ENCODE measurements at places on chromosomes 1 and 21. TPM values are rescaled to one million over a fixed set of nuclear protein-coding genes. Genes with fewer than 3 reads are reported as not detected.

RBP7 gene
- not detected for total RNA-seq

SPATA46 gene
- not detected for total RNA-seq

BEST4 gene
- 2.6 TPM for total RNA-seq

GNG12 gene
- total RNA-seq = 0.32 TPM

CENPF gene
- total RNA-seq = 96.3 TPM

KPRP gene
- not detected for total RNA-seq

NUF2 gene
- 59.6 TPM for total RNA-seq

SHE gene
- total RNA-seq = 0.19 TPM

DNA sequence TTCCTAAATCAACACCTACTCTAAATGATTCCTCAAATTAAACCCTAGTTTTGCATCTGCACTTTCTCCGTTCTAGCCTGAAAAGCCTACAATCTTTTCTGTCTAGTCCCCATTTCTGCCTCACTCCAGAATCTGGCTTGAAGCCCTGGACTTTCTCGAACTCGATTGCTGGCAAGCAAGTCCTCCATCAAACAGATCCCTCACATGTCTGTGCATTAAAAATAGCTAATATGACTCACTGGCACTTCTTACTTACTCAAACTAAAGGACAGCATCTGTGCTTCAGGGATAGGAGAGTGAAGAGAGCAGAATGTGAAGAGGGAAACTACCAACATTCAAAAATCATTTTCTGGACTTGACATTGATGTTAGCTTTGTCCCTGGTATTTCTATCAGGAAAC lies 51.8 kb upstream of the CXADR start:
- DNase-seq = no peak

GRCh38 chr1:108732398-108732797 lies 14.1 kb upstream of the STXBP3 start:
- DNase-seq = no peak

DNA sequence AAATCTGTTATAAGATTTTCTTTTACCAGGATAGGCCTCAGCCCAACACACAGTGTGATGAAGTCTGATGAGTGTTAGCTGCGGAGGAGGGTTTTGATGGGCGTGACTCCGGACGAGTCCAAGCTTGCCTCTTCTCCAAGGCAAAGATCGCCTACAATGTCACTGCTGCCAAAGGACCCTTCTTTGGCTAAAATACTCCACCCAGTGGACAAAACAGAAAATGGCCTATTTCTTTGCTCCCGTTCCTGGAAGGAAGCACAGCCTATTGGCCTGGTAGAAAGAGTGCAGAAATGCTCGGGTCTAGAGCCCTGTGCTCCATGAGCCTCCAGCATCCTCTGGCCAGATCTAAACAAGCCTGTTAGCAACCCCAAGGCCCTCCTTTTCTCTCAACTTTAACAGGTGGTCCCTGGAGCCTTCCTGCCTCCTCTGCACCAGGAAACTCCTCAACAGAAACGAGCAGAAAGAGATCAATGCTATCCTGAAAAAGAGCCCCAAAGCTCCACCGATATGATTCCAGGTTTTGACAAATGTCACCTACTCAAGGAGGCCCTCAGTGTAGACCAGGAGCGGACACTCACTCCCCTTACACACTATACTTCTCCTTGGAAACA lies 3.4 kb upstream of the CASQ2 start:
- DNase-seq = peak; percentile 35

DNA sequence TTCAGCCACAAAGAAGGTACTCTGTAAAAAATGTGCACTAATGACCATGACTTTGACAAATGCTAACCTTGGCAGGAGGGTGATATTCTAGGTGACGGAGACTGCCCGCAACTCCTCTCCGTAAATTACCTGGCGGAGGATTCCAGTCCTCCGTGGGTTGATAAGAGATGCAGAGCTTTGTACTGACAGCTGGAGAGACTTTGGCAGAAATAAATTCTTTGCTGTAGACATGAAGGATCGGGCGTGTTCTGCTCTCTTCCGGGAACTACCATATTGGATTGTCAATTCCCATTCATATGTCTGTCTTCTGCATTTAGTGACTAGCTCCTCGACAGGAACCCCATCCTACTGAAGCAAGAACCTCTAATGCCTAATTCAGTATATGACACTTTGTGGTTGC lies 158.3 kb upstream of the KAZN start:
- DNase-seq = no peak

GRCh38 chr1:113674591-113674990 lies 84.7 kb downstream of the PHTF1 start:
- no peak for DNase-seq

DNA sequence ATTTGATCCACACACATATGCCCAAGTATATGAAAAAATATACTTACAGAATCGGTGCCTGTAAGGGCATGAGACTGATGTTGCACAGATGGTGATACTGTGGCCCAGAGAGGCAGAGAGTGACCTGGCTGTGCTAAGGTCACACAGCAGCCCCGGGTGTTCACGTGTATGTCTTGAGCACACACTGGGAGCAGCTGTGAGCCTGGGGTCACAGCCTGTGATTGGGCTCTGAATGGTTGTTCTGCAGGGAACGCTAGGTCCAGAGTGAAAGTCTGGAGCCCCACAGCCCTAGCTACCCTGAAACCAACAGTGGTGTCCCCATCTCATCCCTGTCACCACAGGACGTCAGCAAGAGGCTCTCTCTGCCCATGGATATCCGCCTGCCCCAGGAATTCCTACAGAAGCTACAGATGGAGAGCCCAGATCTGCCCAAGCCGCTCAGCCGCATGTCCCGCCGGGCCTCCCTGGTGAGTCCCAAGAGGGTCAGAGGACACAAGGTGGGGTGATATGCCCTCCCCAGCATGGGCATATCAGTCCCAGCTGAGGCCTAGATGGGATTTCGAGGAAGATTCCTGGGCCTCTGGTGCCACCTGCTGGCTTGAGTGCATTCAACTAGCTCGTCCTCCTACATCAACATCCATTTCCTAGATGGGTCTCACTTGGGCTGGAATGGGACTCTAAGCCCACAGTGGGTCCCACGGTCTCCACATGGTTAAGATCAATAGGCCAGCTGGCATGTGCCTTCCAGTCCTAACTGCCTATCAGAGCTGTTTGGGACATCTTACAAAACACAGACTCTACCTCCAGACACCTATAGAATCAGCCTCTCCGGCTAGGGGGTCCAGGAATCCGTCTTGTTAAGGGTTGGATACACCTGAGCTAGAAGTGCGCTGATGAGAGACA lies 19.7 kb downstream of the CDK18 start:
- DNase-seq = peak; percentile 74

GRCh38 chr1:230122366-230123279 lies 55.6 kb downstream of the GALNT2 start:
- DNase-seq = no peak

DNA sequence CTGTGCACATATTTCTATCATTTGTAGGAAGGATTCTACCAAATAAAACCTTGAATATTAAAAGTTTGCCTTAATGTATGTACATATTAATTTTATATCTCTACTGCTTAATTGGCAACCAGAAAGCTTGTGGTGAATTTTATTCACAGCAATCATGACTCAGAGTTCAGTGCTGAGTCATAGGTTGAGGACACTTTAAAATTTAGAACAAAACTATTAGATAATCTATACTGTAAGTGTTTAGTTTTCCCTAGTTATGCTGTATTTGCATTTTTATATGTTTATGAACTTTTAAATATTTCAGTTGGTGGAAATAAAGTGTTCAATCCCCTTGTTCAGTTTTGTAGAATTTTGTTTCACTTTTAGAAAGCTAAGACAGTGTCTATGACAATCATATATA lies 841.5 kb downstream of the KCNT2 start:
- DNase-seq = no peak

GRCh38 chr1:213884942-213885341 lies 102.8 kb upstream of the PROX1 start:
- DNase-seq = no peak

- DNase-seq = no peak
These were observed 291.1 kb upstream of the ADGRL2 start for GRCh38 chr1:81509594-81509993.

GRCh38 chr1:51093581-51093980 lies 8.4 kb upstream of the C1orf185 start:
- no peak for DNase-seq

DNA sequence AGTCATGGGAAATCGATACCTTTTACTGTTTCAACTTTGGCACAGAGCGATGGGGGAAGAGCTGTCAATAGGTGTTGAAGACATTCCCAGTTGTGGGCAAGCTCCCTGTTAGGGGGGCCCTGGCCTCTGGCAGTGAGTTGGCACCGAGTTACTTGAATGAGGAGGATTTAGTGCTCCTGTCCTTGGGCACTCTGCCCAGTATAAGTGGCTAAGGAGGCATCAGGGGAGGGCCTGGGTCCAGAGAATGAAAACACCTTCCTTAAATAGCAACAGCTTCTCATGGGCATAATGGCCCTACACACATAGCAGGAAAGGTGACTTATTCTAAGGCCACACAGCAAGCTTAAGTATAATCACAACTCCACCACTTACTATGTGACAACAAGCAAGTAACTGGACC lies 664.4 kb downstream of the PTPRU start:
- no peak for DNase-seq

- DNase-seq = no peak
These were observed 25.2 kb upstream of the ABCG1 start for GRCh38 chr21:42193721-42194120.

DNA sequence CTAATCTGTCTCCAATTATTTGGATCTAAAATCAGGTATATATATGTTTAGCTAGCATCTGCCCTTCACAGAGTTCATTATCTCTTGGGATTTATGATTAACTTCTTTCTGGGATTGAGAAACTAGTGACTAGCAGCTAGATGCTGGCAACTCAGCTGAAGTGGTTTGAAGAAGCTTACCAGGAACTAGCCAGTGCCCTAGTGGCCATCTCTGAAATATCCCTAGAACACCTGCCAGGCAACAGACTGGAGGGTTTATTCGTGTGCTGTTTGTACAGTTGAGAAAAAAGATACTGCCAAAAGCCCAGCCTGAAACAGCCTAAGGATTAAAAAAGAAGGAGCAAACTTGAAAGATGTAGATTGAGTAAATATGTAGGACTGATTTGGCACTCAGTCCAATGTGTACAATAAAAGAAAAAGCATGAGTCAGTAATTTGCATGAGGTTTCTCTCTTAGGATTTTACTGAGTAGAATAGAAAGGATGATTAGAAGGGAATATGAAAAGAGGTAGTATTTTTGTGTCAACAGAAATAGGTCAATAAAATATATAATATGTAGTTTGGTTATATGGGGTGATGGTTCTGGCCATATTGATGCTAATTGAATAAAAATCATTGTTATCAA lies 1144.6 kb upstream of the ADGRL2 start:
- DNase-seq = no peak

DNA sequence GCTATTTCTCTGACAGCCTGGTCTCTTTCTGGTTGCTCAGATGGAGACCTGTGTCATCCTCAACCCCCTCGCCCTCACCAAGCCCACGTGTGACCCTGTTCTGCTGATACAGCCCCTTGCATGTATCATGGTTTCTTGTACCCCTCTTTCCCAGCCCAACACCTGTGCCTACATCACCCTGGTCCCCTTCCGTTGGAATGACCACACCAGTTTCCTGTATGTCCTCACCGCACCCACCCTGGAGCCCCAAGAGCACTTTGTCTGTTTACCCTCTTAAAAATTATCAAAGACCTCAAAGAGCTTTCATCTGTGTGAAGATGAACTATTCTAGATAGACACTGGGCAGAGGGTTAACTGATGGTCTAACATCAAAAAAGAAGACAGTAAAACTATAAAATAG lies 179.5 kb downstream of the GALNT2 start:
- DNase-seq = no peak

DNA sequence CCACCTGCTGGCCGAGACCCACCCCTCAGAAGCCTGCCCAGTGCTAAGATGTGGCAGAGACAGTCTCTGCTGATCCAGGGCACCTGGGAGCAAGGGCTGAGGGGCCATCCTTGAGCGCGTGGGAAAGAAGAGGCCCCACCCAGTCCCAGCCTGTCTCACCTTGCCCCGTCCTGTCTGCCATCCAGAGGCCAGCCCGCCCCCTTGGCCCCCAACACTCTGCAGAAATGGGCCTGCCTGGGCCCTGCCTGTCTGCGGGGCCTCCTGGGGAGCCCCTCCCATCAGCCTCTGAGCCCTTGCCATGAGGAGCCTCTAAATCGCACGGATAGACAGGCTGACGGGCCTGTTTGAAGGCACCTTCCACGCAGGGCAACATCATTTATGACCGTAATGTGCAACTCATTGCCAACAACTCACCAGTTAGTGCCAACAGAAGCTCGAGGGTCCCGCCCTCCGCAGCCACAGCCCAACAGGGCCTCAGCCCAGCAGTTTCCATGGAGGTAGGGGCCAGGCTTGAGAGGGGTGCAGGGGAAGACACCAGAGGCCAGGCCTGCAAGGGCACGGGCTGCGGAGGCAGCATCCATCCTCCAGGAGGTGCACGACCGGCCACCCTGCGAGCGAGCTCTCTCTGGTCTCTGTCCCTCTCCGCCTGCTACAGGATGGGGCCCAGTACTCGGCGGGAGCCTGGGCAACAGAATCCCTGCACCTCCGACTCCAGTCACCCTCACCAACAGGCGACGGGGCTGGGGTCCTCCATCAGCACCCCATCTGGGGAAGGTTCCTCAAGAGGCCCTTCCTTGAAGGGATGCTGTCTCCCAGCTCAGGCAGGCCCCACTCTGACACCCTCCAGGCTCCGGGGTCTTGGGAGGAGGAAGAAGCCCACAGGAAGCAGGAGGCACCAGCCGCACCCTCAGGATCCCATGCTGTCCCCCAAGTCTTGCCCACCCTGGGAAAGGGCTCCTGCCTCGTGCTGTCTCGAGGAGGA lies 78.0 kb downstream of the MEGF6 start:
- no peak for DNase-seq

DNA sequence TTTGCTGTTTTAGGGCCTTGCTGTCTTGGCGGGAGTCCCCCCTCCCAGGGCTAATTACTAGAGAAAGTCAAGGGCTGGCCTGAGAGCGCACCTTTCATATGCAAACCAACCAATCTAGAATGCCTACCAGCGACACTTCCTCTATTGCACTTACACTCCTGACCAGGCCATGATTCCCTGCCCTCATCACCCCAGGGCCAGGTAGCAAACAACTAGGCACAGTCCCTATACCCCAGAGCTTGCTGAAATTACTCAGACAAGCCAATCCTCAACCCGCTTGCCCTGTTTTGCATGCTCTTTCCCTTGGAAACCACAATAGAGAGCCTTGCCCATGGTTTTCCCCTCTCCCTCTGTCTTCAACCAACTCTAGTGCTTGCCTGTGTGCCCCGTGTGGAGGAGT lies 70.3 kb downstream of the URB2 start:
- no peak for DNase-seq

DNA sequence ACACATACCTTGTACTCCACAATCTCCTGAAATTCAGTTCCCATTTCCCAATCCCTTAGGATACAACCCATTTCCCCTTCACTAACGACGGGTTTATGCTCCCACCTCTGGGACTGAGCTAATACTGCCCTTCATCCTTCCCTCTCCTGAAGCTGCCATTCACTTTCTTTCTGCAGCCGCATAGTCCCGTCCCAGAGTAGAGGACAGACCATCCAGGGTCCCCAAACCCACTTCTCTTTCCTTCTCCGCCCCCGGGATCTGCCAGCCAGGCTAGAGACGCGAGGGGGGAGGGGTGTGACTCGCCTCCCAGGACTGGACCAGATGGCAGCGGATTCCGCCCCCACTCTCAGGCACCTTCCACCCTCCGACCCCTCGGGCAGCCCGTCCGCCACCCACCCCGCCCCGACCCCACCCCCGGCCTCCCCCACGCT lies 679 bp downstream of the ABL2 start:
- peak; percentile 38 for DNase-seq
